Activated CD8-positive, alpha-beta memory T cell treated with anti-CD3 and anti-CD28 coated beads, Interleukin-2, amount 10 ng/mL, durations not matched to agents 7 days and 5 days (primary cell): ENCODE measurements at places on chromosomes 7 and 10. TPM values are rescaled to one million over a fixed set of nuclear protein-coding genes. Genes with fewer than 3 reads are reported as not detected.

DNA sequence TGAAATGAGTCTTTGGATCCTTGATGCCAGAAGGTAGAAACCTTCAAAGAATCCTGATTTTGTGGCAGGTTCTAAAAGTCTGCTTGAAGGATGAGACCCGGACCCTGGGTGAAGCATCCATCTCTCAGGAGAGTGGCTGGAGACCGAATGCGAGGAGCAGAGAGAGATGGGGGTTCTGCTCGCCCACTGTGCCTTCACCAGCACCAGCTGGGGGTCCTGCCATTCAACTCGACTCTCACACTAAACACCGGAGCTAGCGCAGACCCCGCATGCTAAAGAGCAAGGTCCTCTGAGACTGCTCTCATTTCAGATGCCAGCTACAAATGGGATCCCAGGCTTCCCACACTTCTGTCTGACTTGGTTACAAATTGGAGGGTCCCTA is 218.4 kb downstream of the GLRX3 start:
- DNase-seq, result no peak

DNA sequence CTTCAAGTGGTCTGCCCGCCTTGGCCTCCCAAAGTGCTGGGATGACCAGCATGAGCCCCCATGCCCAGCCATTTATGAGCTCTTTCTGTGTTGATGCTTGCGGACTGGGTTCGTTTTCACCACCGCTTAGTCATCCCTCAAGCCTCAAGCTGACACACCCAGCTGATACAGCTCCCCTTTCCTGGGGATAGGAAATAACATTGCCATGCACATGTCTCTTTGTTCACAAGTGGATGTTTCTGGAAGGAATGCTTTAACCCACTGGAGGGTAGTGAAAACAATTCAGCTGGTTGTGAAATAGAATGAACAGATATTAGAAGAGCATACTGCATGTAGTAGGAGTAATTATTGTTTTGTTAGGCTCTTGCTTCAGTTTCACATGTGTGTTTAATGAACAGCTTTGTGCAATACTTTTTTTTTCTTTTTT is 8.5 kb upstream of the METTL27 start:
- DNase-seq, result no peak

LRMDA gene
- not detected for total RNA-seq

CPA1 gene
- not detected for total RNA-seq

IGF2BP3 gene
- 1.3 TPM for total RNA-seq
